ENCODE measurements at places on chromosomes 3 and 15. TPM values are rescaled to one million over a fixed set of nuclear protein-coding genes. Genes with fewer than 3 reads are reported as not detected.

DNA sequence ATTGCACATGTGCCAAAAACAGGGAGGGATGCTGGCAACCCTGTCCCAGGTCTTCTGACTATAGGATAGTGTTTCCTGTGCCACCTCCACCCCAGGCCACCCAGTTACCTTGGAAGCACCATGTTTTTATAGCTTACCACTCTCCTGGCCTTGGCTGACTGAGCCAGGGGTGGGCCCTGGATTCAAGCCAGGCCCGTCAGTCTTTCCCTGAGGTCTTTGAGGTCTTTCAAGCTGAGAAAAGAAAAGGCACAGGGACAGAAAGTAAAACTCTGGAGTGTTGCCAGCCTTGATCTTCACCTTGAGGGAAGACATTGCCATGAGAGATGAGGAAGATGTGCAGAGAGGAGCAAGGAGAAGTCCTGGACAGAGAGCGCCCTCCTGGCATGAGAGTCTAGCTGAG is 46.3 kb downstream of the SYNM start:
- no peak overlapping the region for H3K27ac ChIP-seq
- peaks cover 24% of the 10 kb centered on the region for H3K36me3 ChIP-seq
- no peak overlapping the region for H3K4me3 ChIP-seq
- H3K4me1 ChIP-seq: peaks cover 2% of the 10 kb centered on the region
- DNase-seq: no peak

GRCh38 chr3:184005941-184006507 is 11.7 kb downstream of the ABCC5 start:
- DNase-seq: no peak
- peaks cover 2% of the 10 kb centered on the region for H3K36me3 ChIP-seq
- no peaks in the 10 kb centered on the region for H3K27me3 ChIP-seq
- peak overlapping the region; percentile 26 for H3K27ac ChIP-seq
- peak overlapping the region; percentile 23 for H3K4me3 ChIP-seq
- H3K4me1 ChIP-seq: peaks cover 35% of the 10 kb centered on the region

DNA sequence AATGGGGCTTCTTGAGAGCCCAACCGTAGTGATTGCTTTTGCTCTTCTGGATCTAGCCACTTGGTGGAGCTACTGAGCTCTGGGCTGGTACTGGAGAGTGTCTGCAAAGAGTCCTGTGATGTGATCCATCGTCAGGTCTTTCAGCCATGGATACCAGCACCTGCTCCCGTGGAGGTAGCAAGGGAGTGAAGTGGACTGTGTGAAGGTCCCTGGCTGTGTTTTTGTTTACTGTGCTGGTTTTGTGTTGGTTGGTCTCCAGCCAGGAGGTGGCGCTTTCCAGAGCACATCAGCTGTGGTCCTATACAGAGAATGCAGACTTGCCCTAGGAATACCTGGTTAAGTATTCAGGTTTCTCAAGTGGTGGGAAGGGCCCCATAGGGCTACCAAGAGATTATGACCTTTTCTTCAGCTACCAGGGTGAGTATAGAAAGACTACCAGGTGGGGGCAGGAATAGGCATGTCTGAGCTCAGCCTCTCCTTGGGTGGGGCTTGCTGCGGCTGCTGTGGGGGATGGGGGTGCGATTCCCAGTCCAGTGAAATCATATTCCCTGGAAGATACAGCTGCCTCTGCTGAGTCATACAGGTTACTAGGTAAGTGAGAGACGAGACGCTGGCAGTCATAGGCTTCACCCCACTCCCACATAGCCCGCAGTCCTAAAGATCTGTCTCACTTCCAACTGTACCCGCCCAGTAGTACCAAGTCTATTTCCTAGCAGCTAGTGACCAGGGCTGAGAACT is 733.7 kb downstream of the ZNF385D start:
- H3K4me1 ChIP-seq: no peaks in the 10 kb centered on the region
- H3K27ac ChIP-seq: no peak overlapping the region
- no peak for DNase-seq

DNA sequence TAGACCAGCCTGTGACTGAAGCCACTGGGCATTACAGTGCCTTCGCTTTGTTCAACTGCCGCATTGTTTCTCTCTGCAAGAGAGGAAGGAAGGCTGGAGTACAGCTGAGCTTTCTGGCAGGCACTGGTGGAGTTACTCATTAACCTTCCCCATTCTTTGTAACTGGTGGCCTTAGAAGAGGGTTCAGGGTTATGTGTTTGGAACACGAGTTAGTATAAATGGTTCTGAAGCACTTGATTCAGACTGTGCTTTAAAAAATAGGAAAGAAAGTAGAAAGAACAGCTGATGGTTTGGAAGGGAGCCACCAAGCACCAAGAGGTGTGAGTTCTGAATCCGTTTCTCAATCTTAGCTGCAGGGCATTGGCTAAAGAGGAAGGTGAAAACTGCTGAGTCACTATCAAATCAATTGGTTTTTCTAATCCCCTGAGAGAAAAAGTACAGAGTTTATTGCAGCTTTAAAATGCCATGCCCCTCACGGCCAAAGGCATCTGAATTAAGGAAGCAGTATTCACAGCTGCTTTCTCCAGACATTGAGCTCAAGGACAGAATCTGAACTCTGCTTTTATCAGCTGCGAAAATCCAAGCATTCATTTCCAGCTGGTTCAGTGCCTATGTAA is 3.6 kb downstream of the HGD start:
- no peaks in the 10 kb centered on the region for H3K36me3 ChIP-seq
- H3K4me3 ChIP-seq: peak overlapping the region; percentile 8
- H3K27ac ChIP-seq: no peak overlapping the region

MED12L gene
- total RNA-seq: 0.15 TPM

MESP2 gene
- total RNA-seq: 1.1 TPM

RTP1 gene
- total RNA-seq: not detected

CCRL2 gene
- 1.4 TPM for total RNA-seq

SEMA5B gene
- not detected for total RNA-seq

ADAMTS17 gene
- total RNA-seq: 7.6 TPM

FBXW12 gene
- not detected for total RNA-seq

GRCh38 chr3:138135833-138136194 is 3.6 kb upstream of the A4GNT start:
- no peaks in the 10 kb centered on the region for H3K36me3 ChIP-seq
- no peak for DNase-seq
- no peak overlapping the region for H3K4me3 ChIP-seq
- H3K4me1 ChIP-seq: no peaks in the 10 kb centered on the region
- H3K27me3 ChIP-seq: no peaks in the 10 kb centered on the region

ADAMTS9 gene
- total RNA-seq: 10.1 TPM

DNA sequence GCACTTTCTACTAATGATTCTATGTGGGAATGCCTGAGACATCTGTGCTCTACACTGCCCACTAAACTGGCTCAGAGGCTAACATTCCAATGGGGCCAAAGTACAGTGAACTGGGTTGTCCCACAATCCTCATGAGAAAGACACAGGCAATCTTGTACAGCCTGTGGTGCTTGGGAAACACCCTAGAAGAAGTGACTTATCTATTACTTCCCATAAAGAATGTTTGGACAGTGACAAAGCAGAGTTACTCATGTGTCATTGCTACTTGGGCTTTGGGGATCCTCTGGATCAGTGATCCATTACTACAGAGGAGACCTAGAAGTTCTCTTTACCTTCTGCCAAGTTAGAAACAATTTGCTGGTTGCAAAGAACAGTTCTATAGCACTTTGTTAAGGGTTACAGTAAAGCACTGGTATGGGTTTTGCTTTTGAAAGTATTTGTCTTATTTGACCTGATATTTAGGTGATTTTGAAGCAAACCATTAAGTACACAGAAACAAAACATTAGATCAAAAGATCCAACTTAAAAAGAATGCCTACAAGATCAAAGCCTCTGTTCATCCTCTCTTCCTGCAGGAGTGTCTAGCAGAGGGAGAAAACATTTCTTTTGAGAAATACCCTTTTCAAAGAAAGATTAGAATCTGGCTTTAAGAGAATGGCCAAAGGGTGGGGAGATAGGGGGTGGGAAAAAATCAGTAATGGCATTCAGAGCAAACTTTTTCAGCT is 75.8 kb downstream of the CTNNB1 start:
- H3K4me1 ChIP-seq: no peaks in the 10 kb centered on the region
- H3K36me3 ChIP-seq: no peaks in the 10 kb centered on the region
- H3K4me3 ChIP-seq: no peak overlapping the region
- H3K27me3 ChIP-seq: no peaks in the 10 kb centered on the region
- no peak overlapping the region for H3K27ac ChIP-seq

PLSCR5 gene
- not detected for total RNA-seq

GRCh38 chr3:131072845-131073244 is 46.2 kb downstream of the NEK11 start:
- H3K27ac ChIP-seq: peak overlapping the region; percentile 51
- H3K27me3 ChIP-seq: no peaks in the 10 kb centered on the region
- H3K4me3 ChIP-seq: no peak overlapping the region
- peak; percentile 60 for DNase-seq

- H3K27ac ChIP-seq: no peak overlapping the region
- H3K27me3 ChIP-seq: no peaks in the 10 kb centered on the region
- H3K4me1 ChIP-seq: no peaks in the 10 kb centered on the region
- H3K4me3 ChIP-seq: no peak overlapping the region
- H3K36me3 ChIP-seq: no peaks in the 10 kb centered on the region
- no peak for DNase-seq
Observed at GRCh38 chr3:89923921-89924610, 816.6 kb downstream of the EPHA3 start.

- DNase-seq: no peak
- no peak overlapping the region for H3K27ac ChIP-seq
- H3K36me3 ChIP-seq: no peaks in the 10 kb centered on the region
- H3K27me3 ChIP-seq: no peaks in the 10 kb centered on the region
- no peaks in the 10 kb centered on the region for H3K4me1 ChIP-seq
Observed at GRCh38 chr3:16975083-16975482, 90.3 kb downstream of the PLCL2 start.

GRCh38 chr15:42137461-42138261 is 18.8 kb downstream of the PLA2G4F start:
- DNase-seq: peak; percentile 65
- H3K36me3 ChIP-seq: no peaks in the 10 kb centered on the region
- H3K27ac ChIP-seq: no peak overlapping the region
- H3K27me3 ChIP-seq: no peaks in the 10 kb centered on the region
- H3K4me3 ChIP-seq: no peak overlapping the region

GRCh38 chr3:172082269-172082668 is 42.9 kb downstream of the FNDC3B start:
- H3K27me3 ChIP-seq: no peaks in the 10 kb centered on the region
- no peaks in the 10 kb centered on the region for H3K36me3 ChIP-seq
- H3K27ac ChIP-seq: peak overlapping the region; percentile 80

Data from suprapubic skin (tissue), 4 donors.